ENCODE measurements at places on chromosomes 7 and 10.

- no peak for DNase-seq
These were observed 8.8 kb upstream of the FGL2 start for GRCh38 chr7:77208416-77208815.

GRCh38 chr10:71771204-71771603 lies 2.1 kb downstream of the VSIR start:
- no peak for DNase-seq

DNA sequence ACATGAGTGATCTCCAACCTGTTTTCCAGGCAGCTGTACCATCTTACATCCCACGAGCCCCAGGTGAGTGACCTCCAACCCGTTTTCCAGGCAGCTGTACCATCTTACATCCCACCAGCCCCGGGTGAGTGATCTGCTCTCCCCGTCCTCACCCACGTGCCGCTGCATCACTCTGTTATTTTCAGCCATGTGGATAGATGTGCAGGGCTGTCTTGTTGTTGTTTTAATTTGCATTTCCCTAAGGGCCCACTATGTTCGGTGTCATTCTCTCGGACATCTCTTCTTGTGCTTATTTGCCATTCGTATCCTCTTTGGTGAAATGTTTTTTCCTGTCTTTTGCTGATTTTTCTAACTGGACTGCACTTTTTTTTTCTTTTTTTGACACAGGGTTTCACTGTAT lies 17.9 kb upstream of the LARP4B start:
- no peak for DNase-seq

DNA sequence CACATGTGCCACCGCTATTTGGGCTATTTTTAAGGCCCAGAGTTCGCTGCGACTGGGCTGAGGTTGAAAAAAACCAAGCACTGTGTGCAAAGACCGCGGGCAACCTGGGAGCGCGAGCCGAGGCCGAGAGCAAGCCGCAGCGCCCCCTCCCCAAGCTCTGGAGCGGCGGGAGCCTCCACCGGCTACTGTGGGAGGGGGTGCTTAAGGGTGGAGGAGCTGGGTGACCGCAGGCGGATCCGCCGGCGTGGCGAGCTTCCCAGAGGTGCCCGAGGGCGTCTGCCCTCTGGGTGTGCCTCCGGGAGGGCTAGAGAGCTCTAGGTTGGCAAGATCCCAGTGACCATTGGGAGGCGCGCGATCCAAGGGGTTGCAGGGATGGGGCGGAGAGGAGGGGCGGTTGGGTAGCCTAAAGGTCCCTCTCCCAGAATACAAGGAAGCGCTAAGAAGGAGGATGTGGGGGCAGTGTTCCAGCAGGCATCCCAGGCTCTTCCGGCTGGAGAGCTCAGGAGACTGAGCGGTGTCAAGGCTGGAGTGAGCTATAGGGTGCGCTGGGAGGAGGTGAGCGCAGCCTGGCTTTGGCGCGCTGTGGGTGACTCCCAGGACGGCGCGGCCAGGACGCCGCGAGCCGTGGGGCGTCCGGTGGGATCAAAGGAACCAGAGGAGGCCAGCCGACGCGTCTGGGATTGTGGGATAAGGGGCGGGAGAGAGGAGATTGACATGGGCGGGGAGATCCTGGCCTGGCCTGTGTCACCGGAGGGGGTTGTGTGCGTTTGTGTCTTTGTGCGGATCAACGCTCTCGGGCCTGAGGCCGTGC lies 8.0 kb downstream of the DLX5 start:
- DNase-seq: no peak

DNA sequence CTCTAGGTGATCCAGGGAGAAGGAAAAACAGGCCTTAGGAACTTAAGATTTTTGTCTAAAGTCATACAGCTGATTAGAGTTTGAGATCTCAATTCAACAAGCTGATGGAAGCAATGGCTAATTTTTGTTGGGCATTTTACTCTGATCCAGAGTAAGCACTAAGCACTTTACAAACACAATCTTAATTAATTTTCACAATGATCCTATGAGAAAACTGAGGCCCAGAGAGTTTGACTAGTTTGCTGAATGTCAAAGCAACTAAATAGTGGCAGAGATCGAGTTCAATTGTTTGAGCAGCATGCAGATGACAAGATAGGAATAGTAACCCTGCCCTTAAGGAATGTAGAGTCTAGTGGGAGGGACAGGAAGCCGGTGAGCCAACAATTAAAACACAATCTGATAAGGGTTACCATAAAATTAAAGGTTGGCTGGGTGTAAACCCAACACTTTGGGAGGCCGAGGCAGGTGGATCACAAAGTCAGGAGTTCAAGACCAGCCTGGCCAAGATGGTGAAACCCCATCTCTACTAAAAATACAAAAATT lies 13.5 kb upstream of the RPEL1 start:
- no peak for DNase-seq

- no peak for DNase-seq
These were observed 9.3 kb downstream of the PLAC9 start for GRCh38 chr10:80141696-80142460.

- peak; percentile 84 for DNase-seq
These were observed 26.2 kb downstream of the TBATA start for GRCh38 chr10:70758757-70759514.

DNA sequence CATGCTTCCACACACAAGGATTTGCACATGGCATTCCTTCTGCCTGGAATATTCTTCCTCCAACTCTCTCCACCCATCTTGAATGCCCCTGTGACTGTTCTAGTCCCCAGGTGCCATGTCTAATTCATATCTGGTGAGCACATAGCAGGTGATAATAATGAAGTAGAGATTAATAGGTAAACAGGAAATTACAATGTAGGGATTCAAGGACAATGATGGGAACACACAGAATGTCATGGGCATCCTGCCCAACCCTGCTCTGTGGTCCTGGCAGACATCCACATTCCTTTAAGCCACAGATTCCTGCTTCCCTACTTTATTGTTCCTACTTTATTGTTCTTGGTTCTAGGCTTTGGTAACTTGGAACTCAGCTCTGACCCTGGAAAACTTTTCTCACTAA lies 115.8 kb downstream of the THSD7A start:
- DNase-seq: no peak

- no peak for DNase-seq
These were observed 151.0 kb upstream of the AHR start for GRCh38 chr7:17147409-17147808.

DNA sequence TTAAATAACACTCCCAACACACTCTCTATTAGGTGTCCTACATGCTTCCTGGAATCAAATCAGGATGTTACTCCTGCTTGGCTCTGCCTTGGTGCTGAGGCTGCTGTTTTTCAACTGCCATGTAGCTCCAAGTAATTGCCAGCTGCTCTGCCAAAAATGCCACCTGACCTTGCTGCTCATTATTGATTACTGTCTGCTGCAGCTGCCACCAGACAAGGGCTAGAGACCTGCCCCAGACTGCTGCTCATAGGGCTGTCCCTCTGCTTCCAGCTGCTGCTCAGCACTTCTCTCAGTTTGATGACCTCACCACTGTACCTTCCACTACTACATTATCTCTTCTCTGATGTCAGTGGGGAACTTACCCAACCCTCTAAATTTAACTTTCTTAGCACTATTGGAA lies 102.5 kb downstream of the PCLO start:
- DNase-seq: no peak

DNA sequence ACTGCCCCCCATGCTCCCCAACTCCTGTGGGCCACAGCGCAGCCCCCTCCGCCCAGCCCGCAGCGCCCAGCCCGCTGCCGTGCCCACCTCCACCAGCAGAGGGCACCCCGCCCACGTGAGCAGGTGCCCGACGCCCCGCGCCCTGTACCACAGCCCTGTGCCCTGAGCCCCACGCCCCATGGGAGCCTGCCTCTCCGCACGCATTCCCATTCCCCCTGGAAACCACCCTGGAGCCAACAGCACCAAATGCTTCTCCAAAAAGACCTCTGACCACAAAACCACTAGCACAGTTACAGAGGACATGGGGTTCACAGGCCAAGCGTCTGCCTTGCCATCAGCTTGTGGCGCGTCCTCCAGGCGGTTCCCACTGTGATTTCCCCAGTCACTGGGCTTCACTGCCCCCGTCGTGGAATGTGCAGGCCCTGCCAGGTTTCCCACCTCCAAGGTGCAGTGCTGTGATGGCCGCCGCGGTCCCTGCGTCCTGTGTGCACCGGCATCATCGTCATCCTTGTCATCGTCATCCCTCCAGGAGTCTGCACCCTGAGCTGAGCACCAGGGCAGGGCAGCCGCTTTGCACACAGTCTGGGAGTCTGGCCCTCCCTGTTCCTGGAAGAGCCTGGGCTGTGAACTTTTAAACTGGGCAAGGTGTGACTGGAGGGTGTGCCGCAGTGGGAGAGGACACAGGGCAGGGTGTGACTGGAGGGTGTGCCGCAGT lies 61.7 kb downstream of the PWWP2B start:
- DNase-seq: peak; percentile 86

- no peak for DNase-seq
These were observed 805 bp downstream of the ZNF736 start for GRCh38 chr7:64314566-64314965.

- DNase-seq: no peak
These were observed 661.2 kb upstream of the GALNT17 start for GRCh38 chr7:70470746-70471145.

DNA sequence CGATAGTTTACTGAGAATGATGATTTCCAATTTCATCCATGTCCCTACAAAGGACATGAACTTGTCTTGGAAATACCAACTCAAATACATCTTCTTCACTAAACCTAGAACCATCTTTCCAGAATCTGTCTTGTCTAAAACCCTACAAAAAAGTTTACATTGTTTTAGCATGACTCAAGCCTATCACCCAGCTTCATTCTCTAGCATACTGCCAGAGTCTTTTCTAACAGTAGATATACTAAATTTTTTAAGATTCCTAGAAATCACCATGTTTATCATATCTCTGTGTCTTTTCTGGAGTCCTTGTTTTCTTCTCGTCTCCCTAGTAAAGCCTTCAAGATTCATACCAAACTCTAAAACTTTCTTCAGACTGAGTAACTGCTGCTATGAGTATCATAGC lies 129.7 kb downstream of the SEMA3E start:
- no peak for DNase-seq

DNA sequence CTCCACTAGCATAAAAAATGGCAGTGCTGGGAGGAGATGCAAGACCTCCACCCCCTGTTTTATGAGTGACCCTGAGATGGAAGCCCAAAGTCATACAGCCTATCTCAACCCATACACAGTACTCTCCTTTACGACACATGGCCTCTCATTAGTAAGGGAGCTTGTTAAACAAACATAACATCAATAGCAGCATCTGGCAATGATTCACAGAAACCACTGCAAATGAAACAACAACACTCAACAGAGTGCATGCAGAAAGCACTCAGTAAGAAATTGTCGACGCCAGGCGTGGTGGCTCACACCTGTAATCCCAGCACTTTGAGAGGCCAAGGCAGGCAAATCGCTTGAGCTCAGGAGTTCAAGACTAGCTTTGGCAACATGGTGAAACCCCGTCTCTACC lies 27.5 kb upstream of the FIGNL1 start:
- DNase-seq: no peak

DNA sequence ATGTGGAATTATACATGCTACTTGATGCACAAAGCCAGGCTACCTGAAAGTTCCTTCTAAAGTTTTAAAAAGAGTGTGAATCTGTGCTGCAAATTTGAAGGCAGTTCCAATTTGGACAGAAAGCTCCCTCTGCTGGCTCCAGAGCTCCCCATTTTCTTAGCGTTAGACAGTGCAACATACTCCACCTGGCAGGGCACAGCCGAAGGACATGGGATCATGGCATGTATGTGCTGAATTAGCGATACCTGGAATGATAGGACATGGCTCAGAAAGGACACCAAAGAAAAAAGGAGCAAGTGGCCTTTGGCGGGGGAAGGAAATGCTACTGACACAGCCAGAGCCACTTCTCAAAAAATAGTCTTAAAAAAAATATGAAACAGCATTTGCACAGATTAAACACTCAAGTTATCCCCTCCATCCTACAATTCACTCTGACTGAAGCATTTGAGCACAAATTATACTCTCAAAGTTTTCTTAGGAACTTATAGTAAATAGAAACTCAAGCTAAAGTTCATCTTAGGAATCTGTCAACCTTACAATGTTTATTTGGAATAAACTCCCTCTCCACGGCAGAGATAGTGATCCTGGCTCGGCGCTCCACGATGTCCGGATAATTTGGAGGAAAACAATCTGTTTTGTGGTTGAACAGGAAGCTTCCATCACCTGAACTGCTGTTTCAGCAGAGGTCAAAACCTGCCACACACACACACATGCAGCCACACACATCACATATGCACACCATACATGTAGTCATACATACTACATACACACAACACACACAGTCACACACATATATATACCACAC lies 80.0 kb downstream of the C7orf25 start:
- DNase-seq: no peak

DNA sequence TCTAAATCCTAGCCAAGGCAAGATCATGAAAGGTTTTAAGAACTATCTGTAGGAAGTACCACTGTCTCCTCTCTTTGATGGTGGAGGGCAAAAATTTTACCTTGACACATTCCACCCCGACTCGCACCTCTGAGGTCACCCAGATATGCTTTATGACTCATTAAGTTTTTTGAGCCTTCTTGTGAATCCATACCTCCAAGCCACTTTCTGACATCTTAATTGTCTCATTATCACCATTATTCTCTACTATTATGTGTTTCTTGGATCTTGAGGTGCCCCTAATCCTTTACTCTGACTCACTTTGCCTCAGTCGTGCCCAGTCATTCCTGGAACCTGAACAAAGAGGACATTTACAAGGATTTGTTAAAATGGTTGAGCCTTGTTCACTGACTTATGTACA lies 146.6 kb downstream of the RAPGEF5 start:
- DNase-seq: no peak

GRCh38 chr10:10644008-10644646 lies 373.5 kb upstream of the CELF2 start:
- no peak for DNase-seq

- peak; percentile 80 for DNase-seq
These were observed 33.3 kb downstream of the SRRM3 start for GRCh38 chr7:76234931-76235441.

DNA sequence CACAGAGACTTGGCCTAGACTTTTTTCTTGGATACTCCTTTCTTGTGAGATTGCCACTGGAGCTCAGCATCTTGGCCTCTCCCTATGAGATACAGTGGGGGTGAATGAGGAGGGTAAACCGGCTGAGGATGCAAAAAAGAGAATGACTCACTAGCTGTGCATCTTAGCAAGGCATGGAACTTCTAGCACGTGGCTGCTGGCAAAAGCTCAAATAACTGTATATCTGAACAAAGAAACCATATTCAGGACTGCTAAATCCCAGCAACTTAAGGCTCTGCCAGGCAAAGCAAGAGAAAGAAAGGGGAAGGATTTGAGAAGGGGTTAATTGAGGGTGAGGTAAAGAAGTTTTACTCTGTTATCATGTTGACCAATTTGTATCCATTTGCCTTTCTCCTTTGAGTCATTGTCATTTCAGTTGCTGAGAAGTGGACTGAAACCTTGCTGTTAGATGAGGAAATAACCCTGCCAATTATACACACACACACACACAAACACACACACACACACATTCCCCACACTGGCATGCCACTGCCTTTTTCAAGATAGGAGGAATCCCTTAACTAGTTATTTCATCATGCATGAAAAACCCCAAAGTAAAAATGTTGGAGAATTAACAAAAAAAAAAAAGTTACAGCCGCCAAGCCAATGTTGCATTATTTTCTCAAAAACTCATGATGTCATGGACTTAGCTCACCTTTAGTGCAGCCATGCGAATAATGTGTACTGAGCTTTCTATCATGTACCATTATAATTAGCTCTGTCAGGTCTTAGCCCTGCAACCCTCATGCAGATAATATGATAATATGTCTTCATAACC lies 997.3 kb downstream of the LRMDA start:
- DNase-seq: no peak

GRCh38 chr10:99742701-99743100 lies 10.7 kb downstream of the CUTC start:
- DNase-seq: no peak
